ENCODE measurements at places on chromosomes 7 and 10.

GRCh38 chr7:130430115-130430514 lies 10.7 kb downstream of the CEP41 start:
- DNase-seq: no peak

DNA sequence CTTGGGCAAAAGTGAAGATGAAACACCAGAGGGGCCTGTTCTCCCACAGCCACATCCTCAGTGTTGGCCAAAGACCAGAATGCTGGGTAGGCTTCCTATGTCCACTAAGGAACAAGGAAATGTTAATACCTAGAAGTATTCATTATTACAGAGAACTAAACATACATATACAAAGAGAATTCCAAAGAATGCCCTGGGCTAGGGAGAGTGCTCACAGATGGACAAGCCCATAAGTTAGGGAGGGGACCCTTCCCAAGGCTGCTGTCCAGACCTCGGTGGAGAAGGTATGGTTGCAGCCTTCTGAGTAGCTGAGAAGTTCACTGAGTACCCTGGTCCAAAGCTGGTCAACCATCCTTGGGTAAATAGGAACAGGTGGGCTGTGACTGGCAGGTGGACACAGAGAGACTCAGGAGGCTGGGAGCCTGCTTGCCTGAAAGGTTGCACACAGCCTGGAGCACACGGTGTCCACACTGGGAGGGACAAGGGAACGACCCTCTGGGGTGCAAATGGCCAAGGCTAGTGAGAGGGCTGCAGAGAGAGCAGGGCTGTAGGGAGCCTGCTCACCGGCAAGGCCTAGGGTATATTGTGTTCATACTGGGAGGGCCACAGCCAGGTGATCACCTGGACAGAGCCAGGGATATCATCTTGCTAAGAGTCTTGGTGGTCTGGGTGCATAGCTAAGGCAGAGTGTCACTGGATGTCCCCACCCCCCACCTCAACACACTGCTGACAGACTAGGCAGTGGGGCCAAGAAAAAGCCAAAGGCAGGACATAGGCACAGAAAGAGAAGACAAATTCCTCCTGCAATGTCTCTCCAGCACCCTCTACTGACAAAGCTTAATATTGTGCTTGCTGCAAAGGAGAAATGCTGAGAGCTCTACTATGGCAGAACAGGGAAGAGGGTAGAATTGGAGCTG lies 40.3 kb downstream of the CPVL start:
- DNase-seq: peak; percentile 60

DNA sequence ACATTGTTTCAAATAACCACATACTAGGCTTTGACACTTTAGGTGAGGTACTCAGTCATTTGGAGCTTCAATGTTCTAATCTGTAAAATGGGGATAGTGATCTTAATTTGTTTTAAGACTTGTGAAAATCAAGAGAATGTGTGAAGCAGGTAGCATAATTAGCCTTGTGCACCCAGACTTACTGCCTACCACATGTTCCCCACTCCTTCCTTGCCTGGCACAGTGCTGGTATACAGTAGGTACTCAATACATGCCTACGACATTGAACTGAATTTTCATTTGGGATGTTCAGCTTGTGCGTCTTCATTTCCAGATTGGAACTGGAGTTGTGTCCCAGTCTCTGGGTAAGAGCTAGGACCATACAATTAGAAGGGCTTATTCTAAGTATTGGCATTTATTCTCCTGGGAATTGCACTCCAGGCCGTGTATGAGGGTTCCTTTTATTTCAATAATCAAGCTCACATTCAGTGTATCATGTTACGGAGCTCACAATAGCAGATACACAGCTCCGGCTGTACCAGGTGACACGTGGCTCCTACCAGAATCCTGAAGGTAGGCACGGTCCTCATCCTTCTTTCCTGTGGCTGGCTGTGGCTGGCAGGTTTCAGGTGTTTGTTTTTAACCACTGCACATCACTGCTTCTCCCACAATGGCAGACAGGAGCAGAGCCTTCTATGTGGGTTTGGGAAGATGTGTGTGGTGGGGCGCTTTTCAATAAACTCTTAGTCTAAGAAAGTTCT lies 109.4 kb upstream of the PDCD4 start:
- DNase-seq: no peak

DNA sequence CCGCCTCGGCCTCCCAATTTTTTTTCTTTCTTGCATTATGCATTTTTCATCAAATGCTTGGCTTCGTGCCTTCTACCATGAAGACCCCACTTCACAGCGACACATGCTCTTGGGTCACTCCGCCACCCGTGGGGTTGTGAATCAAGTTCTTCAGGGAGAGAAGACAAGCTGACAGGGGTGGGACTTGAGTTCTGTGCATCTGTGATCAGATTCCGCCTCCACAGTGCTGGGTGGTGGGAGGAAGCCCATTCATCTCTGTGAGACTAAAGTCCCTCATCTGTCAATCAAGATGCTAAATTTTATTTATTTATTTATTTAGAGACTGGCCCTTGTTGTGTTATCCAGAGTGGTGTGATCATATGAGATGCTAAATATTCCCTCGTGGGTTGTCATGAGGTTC lies 333.0 kb downstream of the DPP6 start:
- DNase-seq: no peak

DNA sequence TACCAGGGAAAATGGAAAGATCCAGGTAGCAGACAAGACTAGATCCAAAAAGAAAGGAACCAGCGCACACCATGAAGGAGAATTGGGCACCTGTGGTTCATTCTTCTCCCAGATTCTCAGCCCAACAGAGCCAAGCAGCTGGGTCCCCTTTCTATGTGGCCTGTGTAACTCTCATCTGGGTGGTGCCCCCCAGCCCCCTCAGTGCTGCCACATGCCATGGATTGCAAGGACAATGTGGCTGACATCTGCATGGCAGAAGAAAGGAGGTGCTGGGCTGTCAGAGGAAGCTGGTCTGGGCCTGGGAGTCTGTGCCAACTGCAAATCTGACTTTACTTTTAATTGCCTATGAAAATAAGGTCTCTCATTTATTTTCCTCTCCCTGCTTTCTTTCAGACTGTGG lies 21.4 kb downstream of the PRSS2 start:
- DNase-seq: no peak

DNA sequence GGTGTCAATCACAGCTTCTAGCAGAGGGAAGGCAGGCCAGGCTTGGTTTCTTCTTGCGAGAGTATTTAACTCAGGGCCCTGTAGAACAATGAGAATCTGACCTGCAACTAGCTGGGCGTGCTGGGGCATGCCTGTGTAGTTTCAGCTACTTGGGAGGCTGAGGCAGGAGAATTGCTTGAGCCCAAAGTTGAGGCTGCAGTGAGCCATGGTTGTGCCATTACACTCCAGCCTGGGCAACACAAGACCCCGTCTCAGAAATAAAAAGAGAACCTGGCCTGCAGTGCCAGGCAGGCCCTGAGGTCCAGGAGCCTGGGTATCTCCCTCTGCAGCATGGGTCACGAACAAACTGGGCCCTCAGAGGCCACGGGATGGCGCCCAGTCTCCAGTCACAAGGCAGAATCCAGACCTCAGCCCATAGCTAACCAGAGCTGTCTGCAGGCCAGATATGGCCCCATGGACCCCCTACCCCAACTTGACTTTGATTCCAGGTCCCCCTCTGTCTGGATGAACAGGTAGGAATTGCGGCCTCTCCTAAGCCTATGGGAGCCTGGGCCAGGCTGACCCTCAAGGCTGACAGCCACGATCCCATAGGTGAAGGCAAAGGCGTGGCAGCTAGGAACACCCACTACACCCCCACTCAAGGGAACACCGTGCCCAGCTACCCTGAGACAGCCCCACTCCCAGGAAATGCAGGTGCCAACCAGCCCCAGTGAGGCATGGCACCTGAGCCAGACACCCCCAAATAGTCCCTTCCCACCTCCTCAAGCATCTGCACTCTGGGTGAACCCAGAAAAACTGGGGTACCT lies 102.7 kb upstream of the TNRC18 start:
- no peak for DNase-seq

DNA sequence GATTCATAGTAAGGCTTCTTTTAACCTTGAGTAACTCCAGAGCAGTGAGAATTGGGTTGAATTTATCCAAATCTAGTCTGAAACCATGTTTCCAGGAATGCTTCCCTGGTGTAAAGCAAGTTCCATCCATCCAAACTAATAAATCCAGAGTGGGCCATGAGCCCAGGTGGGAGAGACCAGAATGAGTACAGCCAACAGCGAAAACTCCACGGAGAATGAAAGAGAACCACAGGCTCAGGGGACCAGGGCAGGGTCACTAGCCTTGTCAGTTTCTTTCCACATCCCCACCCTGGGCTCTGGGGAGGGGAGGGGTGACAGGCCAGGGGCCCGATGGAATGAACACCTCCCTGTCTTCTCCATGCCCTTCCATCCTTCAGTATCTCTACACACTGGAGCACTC lies 180.1 kb downstream of the NEURL1 start:
- no peak for DNase-seq
